ENCODE measurements at places on chromosomes 1 and 21. TPM values are rescaled to one million over a fixed set of nuclear protein-coding genes. Genes with fewer than 3 reads are reported as not detected.

UTS2 gene
- total RNA-seq: not detected

LPAR3 gene
- total RNA-seq: not detected

PCSK9 gene
- total RNA-seq: 0.06 TPM

ZDHHC18 gene
- total RNA-seq: 19.6 TPM

TBX15 gene
- total RNA-seq: 7.0 TPM

GUCA2A gene
- total RNA-seq: not detected

RNF186 gene
- not detected for total RNA-seq

KMO gene
- total RNA-seq: not detected

DNA sequence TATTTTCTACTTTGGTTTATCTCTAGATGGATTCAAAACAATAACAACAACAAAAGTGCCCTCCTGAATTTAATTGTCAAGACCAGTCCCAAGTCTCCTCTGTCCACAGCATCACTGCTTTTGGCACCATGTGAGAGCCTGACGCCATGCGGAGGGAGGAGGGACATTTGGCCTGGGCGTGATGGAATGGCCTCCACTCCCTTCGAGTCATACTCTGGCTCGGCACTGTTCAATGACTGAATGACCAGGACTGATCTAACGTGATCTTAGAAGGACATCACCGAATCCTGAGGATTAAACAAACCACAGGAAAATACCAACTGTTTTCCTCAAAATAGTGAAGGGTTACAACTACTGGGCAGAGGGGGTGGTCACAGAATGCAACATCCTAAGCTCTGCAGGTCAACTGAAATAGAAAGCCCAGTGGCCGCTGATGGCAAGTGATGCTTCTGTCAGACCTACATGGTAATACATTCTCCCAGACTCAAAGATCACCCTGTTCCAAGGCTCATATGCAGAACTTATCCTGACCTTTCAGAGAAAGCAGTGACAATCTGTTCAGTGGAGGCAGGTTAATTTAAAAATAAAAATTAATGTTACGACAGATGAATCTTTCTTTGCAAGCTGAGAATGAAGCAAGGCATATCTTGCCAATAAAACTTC, 19.1 kb downstream of the SRSF4 start:
- peak; percentile 34 for DNase-seq

GRCh38 chr1:25217598-25218232, 14.6 kb downstream of the SYF2 start:
- DNase-seq: no peak

GRCh38 chr1:93678491-93678890, 3.1 kb downstream of the BCAR3 start:
- DNase-seq: no peak

GRCh38 chr1:5611431-5611830, 380.8 kb downstream of the NPHP4 start:
- DNase-seq: no peak

DNA sequence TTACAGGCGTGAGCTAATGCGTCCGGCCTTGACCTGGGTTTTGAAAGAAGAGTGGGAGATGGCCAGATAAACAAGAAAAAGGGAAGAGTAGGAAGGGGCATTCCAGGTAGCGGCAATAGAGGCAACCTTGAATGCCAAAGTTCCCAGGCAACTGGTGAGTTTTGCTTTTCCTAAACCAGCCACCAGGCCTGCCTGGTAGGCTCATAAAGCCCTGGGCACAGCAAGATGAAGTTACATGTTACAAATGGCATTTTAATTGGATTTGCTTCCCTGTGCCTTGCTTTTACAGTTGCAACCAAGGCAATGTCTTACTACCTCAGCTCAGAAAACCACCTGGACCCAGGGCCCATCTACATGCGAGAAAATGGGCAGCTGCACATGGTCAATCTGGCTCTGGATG, 5.5 kb downstream of the LRRC42 start:
- no peak for DNase-seq

DNA sequence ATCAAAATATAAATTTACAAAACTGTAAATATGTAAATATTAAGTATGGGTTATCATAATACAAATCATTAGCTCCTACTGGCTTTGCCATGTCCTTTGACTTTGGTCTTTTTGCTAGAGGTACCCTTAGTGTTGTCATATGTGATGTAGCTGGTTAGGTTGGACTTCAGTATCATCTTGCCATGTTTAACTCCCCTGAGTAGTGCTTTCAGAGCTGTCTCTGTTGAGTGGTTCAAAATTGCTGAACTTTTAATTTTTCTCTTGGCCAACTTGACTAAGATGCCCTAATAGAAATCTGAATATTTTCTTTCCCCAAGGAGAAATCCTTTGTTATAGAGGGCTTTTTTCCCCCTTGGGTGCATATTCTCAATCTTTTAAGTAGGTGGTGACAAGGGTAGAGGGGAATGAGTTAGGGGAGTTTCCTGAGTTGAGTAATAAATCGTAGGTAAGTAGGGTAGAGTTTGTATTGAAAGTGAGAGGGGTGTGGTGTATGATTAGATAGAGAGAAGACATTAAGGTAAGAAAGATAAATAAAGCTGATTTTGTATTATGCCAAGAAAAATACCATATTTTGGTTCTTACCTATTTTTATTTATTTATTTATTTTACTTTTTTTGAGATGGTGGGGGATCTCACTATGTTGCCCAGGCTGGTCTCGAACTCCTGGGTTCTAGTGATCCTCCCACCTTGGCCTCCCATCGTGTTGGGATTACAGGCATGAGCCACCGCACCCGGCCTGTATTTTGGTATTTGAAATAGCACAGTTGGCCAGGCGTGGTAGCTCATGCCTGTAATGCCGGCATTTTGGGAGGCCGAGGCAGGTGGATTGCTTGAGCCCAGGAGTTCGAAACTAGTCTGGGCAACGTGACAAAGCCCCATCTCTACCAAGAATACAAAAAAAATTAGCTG, 21.8 kb downstream of the RPRD2 start:
- DNase-seq: no peak

- DNase-seq: peak; percentile 8
Measured at GRCh38 chr21:30340714-30341573, 3.5 kb upstream of the KRTAP27-1 start.

- no peak for DNase-seq
Measured at GRCh38 chr1:1867164-1867563, 23.7 kb downstream of the GNB1 start.

DNA sequence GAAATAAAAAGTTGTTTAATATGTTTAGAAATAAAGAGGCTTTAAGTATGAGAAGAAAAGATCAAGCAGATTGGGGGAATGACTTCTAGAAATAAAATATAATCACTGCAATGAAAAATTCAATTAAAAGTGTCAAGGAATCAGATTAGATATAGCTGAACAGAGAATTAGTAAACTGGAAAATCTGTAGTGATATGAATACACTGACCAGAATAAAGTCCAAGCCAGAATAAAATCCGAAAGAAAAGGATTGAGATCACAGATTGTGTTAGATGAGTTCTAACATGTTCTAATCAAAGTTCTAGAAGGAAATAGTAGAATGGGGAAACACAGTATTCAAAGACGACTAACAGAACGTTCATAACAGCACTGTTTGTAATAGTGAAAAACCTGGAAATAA, 73.1 kb upstream of the C1orf105 start:
- no peak for DNase-seq

- DNase-seq: no peak
Measured at GRCh38 chr1:19483261-19483660, 2.1 kb downstream of the CAPZB start.

GRCh38 chr1:242523719-242524570, 552 bp downstream of the PLD5 start:
- DNase-seq: peak; percentile 58

GRCh38 chr1:186152620-186153239, 222.3 kb downstream of the TPR start:
- DNase-seq: no peak

GRCh38 chr1:1438531-1439381, 3.3 kb downstream of the VWA1 start:
- no peak for DNase-seq

DNA sequence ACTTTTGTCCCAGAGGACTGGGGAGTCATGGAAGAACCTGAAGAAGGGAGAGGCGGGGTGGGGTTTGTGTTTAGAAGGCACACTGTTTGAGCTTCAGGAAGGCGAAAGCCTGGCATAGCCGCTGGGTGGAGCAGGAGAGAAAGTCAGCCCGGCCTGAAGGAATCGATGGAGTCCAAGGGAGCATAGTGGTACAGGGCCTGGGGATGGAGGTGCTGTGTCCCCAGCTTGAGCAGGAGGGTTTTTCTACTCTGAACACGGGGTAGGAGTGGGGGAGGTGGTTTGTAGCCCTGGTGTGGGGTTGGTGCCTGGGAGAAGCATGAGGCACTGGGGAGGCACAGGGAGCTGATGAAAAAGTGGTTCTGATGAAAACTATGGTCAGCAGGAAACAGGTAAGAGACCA, 4.7 kb upstream of the CCDC24 start:
- no peak for DNase-seq

DNA sequence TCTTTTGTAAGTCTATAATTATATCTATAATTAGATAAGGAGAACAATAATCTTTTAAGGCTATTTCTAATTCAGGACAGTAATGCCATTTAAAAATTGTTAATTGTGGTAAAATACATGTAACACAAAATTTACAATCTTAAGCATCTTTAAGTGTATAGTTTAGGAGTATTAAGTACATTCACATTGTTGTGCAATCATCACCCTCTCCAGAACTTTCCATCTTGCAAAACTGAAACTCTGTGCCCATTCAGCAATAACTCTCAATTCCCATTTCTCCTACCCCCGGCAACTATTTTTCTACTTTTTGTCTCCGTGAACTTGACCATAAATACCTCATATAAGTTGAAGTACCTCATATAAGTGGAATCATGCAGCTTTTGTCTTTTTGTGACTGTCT, 93.9 kb upstream of the KCNA3 start:
- DNase-seq: no peak

DNA sequence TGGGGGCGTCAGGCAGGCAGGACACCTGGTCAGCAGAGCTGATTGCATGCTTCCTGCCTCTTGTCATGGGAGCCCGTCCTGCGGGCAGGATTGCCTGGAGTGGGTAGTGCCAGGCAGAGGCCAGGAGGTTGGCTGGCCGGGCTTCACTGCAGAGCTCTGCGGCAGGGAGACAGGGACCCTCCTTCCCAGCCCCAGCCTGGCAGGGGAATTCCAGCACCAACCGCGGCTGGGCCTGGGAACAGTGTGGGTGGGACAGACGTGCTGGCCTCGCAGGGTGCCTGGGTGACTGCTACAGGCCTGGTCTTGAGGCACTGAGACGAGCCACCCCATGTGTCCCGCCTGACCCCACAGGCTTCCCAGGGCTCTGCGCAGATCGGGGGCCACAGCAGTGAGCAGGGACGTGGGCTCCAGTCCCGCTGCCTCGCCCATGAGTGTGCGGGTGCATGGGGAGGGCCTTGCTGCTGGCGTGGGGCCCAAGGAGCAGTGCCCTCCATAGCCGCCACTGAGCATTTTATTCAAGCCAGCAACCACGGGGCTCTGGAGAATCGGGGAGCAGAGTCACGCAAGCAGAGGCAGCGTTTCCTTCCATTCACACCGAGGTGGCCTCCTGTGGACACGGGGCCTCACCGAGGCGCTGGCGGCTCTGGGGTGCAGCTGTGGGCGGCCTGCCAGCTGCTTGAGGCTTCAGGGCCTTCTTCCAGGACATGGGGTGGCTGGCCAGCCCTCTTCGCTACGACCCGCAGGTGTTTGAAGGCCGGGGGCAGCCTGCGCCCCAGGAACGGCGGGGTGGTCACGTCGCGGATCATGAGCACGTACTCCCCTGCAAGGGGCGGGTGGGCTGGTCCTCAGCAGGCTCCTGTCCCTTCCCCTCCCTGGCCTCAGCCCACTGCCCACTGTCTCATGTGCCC, 70.3 kb downstream of the MORN1 start:
- peak; percentile 42 for DNase-seq

GRCh38 chr1:39958403-39959200, 3.7 kb downstream of the MFSD2A start:
- DNase-seq: no peak

DNA sequence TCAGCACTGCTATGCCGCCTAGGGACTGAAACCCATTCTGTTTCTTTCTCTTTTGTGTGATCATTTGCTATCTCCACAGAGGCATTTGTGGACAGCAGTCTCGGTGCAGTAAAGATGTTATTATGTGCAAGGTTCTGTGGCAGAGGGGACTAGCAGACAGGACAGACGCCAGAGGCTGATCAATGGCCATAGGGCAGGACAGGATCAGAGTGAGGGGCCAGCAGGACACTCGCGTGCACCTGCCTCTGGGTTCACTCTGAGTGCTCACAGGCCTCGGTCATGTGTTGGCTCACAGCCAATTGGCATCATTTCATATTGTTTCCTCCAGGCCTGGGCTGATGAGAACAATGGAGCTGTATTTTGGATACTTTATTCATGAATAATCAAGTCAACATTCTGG, 212.6 kb downstream of the TGFB2 start:
- no peak for DNase-seq

GRCh38 chr1:150554086-150554452, 4.9 kb downstream of the ADAMTSL4 start:
- no peak for DNase-seq

Measured in G401 (cell line).